ENCODE measurements at places on chromosomes 4 and X.

- DNase-seq: no peak
These were observed 520.4 kb downstream of the BCOR start for GRCh38 chrX:39577206-39577984.

DNA sequence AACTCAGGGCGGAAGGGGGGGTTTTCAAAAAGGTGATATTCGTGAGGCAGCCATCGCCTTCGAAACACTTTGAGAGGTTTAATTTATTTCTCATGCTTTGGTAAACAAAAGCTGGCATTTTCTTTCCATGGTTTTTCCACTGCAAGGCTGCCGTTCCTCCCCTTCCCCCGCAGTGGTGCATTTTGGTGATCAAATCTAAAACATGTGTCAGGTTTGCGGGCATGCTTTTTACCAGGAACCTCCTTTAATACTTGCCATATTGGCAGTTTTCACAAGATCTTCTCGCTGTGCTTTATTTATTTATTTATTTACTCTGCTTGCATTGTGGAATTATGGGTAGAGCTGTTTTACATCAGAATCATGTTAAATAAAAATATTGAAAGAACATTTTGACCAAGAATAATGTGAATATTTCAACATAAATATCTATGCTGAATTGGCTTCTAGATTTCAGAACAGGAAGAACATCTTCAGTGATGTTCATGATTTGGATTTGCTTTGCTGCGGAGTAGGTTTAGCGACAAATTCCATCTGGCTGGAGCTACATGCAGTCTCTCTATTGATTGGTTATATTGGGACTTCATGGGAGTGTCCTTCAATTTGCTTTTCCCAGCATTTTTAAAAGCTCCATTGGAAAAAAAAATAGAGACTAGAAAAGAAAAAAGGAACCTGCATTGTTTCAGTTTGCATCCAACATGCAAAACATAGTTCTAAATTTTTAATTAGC is 54.4 kb downstream of the STOX2 start:
- DNase-seq: no peak

DNA sequence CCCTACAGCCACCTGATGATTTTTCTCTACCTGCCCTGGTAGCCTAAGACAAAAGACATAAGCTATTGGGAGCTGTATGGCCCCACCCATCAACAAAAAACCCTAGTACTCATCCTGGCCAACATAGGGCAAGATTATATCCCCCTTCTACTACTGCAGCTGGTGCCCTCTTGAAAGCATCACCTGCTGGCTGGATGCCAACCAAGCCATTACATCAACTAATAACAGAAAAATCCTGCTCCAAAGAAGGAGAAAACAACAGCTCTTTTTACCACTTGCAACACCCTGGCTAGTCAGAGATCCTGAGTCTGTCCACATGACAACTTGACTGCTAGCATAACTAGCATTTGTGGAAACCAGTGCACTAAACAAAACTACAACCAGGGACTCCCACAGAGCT is 43.6 kb upstream of the UPRT start:
- no peak for DNase-seq

DNA sequence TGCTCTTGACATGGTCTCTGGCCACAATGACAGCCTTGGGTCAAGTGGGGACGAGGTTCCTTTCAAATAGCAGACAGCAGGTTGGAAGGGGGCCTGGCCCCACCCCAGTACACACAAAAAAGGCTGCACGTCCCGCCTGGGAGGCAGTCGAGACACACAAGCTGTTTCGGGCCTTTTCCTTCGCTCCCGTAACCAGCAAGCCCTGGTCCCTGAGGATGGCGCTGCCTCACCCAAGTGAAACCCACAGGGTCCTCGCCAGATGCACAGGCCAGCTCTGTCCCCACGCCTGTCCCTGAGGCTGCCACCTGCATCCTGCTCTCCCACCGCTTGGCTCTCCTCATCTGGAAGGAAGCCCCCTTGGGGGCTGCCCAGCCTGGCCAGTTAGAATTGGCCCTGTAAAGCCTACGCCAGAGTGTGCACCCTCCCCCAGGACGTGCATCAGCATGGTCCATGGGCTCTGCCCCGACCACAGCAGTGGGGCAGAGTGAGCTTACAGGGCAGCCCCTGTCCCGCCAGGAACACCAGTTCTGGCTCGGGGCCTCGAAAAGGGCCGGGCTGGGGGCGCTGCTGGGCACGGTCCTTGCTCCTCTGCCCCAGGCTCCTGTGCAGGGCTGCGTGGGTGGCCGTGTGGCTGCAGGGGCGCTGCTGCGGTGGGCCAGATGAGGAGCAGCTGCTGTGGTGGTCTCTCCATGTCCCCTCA is 2.0 kb downstream of the CPLX1 start:
- DNase-seq: no peak

DNA sequence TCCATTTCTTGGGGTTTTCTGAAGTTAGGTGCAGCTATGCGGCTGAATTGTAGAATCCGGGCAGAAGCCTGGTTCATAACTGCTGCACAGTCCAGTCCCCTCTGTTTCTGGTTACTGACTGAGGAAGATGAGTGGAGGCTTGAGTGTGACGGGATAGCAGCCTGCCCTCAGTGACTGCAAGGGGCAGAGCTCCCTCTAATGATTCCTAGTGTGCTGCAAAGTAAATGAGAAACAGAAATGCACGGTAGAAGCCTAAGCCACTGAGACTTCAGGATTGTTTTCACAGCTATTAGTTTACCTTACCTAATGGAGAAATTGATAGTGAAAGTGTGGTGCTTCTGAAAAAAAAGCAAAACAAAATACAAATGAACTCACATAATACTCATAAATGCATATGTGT is 189.2 kb downstream of the GPM6A start:
- no peak for DNase-seq

DNA sequence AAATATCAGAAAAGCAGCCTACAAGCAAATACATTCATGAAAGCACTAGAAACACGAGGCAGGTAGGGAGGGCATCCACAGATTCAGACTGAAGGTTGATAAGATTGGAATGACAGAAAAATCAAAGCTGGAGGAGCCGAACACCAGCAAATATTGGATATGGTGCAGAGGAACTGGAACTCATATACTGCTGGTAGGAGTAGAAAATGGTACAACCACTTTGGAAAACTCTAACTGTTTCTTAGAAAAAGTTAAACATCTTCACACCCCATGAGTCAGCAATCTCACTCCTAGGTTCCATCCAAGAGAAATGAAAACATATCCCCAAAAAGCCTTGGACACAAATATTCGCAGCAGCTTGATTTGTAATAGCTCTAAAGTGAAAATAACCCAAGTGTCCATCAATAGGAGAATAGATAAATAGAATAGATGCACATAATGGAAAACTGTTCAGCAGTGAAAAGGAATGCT is 27.1 kb downstream of the CD99L2 start:
- no peak for DNase-seq

GRCh38 chrX:38045538-38046096 is 39.3 kb downstream of the SYTL5 start:
- DNase-seq: no peak

- DNase-seq: no peak
These were observed 114.3 kb upstream of the NAP1L5 start for GRCh38 chr4:88811904-88812303.

- DNase-seq: no peak
These were observed 18.3 kb downstream of the SLC4A4 start for GRCh38 chr4:71356924-71357663.

GRCh38 chrX:46927718-46928117 is 15.5 kb downstream of the JADE3 start:
- no peak for DNase-seq

- no peak for DNase-seq
These were observed 129.7 kb upstream of the ZFP42 start for GRCh38 chr4:187865914-187866313.

GRCh38 chr4:1797298-1797860 is 4.3 kb downstream of the FGFR3 start:
- no peak for DNase-seq

DNA sequence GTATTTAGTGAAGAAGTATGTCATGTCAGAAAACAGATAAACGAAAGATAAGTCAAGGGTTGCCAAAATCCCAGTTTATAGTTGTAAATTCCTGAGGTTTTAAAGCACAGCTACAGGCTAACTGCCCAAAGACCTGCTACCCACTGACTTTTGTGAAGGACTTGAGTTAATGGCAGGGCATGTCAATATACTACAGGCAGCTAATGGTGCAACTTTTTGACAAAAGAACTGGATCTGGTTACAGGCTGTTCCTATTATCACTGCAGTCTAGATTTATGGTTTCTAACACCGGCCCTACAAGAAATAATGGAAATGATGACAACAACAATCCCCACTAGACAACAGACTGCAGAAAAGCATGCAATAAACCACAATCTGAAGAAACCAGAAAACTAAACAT is 6.4 kb downstream of the SCML2 start:
- no peak for DNase-seq

- DNase-seq: no peak
These were observed 126.6 kb downstream of the ASB9 start for GRCh38 chrX:15143050-15143824.

- DNase-seq: no peak
These were observed 179.0 kb downstream of the DHX15 start for GRCh38 chr4:24405341-24405740.

- no peak for DNase-seq
These were observed 286.6 kb downstream of the BMPR1B start for GRCh38 chr4:95044324-95044837.

DNA sequence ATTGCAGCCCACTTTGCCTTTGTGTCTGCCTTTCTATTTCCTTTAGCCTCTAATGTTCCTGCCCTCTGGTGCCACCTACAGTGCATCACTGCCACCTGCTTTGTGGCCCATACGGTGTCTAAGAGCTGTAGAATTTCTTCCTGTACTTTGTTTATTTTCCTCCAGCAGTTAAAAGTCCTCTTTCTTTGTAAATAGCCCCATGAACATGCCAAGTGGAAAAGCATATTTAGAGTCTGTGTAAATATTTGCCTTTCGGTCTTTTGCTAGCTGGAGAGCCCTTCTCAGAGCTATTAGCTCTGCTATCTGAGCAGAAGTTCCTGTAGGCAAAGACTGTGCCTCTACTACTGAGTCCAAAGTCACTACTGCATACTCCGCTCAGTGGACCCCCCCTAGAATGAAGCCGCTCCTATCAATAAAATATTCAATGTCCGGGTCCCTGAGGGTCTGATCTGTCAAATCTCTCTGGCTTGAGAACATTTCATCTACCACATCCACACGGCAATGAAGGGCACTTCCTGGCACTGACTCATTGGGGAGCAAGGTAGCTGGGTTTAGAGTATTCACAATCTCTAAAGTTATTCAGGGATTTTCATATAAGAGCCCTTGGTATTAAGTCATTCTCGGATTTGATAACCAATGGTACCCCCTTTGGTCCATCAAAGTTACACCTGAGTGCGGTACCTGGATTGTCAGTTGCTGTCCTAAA is 36.3 kb downstream of the SULT1E1 start:
- peak; percentile 14 for DNase-seq

DNA sequence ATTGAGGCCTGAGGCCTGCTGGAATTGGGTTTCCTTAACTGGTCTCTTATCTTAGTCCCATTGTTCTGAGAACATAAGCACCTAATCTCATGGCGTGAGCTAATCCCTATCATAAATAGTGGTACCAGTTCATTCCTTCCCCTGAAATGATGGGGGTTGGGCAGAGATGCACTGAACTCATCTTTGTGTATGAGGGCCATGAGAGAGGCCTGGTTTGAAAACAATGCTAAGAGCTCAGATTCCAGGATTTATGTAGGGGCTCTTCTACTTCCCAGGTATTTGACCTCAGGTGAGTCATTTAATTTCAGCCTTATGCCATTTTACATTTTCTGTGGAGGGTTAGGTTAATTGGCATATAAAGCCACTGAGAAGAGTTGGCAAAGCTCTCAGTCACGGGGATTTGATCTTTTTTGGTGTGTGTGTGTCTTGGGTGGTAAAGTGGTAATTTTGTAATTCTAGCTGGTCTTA is 4.4 kb downstream of the RBM3 start:
- no peak for DNase-seq
